Skeletal muscle cell (primary cell): ENCODE measurements at places on chromosomes 3 and 15.

DNA sequence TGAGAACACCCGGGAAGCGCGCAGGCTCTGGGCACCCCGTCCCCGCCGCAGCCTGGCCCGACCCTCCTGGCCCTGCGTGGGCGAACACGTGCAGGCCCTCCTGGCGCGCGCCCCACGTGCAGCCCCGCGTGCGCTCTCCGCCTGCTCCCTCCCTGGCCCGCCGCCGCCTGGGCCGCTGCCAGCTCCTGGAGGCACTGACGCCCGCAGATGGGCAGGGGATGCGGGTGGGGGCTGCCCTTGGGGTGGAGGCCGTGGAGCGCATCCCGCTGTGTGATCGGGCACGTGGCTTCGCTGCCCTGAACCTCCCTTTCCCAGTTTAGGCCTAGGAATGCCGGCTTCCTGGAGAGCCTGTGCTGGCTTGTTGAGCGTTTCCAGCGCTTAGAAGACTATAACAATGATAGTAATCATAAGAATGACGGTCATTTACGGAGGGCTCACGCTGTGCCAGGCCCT lies 104.6 kb upstream of the SLC6A6 start:
- DNase-seq, result no peak

DNA sequence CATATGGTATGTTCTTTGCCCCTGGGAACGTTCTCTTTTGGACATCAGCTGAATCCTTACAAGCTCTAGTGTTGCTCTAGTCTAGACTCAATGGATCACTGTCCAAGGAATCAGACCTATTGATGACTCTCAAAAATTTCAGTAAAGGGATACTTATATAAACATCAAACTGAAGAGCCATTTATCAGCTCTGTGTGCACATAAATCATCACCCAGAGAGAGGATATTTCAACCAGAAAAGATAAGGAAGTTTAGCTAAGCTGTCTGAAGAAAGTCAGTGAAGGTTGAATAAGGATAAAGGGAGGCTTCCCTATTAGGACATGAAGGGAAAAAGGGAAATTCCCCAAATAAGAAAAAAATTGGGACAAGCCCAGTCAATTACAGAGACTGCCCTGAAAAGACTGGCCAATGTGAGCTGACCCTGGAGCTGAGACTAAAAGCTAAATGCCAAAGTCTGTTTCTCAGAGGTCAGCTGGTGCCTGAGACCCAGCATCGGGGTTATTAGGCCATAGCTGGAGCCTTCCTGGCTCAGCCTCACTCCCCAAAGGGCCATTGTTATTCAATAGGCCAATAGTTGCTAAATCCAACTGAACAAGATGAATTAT lies 424.1 kb upstream of the THBS1 start:
- DNase-seq, result no peak

DNA sequence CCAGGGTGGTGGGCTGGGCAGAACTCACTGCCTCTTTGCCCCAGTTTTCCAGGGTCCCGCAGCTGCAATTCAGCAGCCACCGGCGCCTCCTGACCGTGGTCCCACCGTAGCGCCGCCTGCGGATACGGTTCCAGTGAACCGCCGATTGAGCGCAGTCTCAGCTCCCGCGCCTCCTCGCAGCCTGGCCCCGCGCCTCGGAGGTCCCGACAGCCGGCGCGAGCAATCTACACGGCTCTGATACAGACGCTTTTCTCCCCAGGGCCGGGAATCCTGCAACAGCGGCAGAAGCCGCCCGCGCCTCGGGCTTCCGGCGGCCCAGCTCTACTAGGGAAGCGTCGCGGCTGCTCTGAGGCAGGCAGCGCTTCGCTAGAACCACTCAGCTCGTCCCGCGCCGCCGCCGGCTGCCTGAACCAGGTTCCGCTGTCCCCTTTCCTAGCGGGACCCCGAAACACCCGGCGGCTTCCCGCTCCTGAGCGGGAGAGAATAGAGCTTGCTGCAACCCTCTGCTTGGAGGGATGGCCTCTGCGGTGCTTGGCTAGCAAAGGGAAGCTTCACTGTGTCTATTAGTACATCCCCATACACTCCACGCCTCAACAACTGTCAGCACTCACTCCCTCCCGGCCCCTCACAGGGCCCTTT lies 3.1 kb downstream of the FOXL2NB start:
- DNase-seq, result no peak

DNA sequence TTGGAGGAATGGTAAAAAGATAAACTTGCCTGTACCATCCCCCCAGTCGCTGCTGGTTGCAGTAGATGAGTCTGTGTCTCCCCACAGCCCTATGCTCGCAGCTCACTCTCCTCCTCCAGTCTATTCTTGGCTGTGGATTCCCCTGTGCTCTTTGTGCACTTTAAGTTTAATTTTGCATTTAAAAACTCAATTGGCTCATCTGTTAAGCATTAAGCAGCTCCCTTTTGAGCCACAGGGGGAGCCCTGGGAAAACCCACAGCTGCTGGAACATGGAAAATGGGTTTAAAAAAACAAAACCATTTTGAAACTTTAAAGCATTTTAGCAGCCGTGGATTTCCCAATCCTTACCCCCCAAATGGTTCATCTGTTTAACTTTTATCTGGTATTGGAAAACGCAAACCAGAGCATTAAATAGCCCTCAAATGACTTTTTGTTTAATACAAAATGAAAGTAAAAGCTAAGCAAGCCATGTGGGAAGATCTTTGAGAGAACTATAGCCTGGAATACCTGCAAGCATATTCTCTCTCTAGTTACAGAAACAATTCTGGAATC lies 536.9 kb downstream of the ZIC1 start:
- peak; percentile 93 for DNase-seq

GRCh38 chr15:25850154-25851111 lies 12.7 kb downstream of the ATP10A start:
- DNase-seq, result peak; percentile 48

GRCh38 chr3:29335438-29335837 lies 54.6 kb downstream of the RBMS3 start:
- peak; percentile 96 for DNase-seq

GRCh38 chr15:36814105-36814504 lies 234.7 kb downstream of the CDIN1 start:
- no peak for DNase-seq

DNA sequence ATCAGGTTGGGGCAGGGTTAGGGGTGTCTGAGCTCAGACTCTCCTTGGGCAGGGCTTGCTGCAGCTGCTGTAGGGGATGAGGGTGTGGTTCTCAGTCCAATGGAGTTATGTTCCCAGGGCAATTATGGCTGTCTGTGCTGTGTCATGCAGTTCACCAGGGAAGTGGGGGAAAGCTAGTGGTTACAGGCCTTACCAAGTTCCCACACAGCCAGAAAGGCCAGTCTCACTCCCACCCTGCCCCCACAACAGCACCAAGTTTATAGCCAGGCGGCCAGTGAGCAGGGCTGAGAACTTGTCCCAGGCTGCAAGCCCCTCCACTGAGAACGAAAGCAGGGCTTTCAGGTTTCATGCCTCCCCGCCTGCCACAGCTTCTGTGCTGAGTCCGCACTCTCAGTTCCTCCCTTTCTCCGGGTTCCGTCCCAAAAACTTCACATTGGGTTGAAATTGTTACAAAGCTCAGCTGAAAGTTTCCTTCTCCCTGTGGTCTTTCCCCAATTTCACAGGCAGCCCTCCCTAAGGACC lies 19.6 kb upstream of the CPOX start:
- DNase-seq, result no peak

DNA sequence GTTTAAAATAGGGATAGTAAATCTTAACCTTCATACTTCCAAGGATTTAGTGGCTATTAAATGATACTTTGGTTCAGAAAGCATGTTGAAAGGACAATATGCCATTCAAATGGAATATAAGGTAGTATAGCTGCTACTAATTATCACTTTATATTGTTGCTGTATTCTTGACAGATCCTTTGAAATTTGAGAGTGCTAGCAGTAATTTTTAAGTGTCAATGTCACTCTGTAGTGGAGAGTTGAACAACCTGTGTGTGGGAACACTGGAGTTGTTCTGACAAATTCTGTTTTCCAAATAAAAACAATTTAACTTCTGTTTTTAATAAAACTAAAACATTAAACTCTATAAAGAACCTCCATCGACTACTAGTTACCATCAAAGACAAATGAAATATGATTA lies 565.7 kb downstream of the FGF12 start:
- no peak for DNase-seq

DNA sequence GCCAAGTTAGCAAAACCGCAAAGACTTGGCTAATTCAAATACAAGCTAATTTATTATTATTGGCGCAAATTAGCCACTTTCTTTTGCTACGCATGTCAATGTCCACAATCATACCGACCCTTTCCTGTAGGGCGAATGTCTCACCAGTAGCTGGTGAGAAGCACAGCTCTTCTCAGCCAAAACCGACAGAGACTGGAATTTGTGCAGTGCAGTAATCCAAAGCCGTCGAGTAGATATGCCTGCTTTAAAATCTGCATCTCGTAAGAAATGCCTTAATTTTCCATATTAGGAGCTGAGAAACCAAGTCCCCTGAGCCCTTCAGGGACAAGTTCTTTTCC lies 614 bp upstream of the MINDY2 start:
- DNase-seq, result peak; percentile 69

DNA sequence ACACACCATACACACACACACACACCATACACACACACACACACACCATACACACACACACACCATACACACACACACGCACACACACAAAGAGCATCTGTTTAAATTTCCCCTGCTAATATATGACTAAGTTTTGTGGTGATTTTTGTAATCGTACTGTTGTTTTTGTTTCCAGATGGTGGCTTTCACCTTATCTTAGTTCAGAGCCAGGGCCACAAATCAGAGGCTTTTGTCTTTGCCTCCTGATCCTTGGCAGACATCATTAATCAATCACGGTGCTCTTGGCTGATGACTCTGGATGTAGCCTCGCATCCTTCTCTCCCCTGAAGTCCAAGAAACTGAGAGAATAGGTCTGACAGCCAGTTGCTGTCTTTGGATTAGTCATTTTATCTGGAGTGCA lies 52.1 kb downstream of the EDEM1 start:
- DNase-seq, result no peak

GRCh38 chr3:123799544-123800361 lies 84.4 kb downstream of the MYLK start:
- DNase-seq, result no peak

- DNase-seq, result peak; percentile 13
Measured at GRCh38 chr15:25508369-25509002, 69.7 kb upstream of the UBE3A start.

DNA sequence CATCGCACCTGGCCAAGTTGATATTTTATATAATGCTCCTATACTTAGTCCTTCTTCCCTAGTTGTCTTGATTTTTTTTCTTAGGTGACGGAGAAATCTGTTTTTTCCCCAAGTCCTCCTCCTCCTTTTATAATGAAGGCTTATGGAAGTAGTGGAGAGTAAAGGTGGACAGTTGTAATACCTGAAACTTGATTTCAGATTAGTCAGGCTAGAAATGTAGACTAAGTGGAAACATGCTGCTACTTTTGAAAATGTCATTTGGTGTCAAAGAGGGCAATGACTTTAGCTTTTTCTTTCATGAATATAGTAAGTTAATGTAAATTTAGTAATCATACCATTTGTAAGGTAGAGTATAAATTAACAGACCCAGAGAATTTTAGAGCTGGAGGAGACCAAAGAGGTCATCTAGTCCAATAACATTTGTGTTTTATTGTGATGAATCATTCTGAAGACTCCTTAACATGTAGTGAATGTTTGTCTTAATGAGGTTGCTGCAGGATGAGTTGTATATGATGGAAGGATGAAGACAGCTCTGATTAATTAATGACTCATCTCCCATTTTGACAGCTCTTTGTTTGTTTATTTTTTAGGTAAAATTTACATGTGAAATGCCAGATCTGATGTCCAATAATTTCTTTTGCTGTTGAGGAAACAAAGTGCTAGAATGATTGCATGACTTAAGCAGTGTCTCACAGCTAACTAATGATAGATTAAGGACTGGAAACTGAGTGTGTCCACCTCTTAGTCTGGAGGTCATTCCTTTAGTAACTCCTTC lies 8.7 kb downstream of the CTDSPL2 start:
- no peak for DNase-seq

DNA sequence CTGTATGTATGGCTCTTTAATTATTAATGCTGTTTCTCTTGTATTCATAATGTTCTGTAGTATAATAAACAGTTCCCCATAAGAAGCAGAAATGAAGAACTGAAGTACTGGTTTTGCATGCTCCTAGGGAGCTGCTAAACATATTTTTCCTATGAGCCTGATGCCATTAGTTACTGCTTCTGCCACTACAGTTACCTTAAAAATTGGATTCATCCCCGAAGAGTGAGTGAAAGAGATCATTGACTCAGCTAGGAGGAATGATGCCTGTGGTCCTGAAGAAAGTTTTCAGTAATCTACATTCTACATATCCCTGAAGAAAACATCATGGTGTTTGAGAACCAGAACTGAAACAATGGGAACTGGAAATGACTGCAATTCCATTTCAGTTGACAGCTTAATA lies 37.1 kb upstream of the ST3GAL6 start:
- no peak for DNase-seq

DNA sequence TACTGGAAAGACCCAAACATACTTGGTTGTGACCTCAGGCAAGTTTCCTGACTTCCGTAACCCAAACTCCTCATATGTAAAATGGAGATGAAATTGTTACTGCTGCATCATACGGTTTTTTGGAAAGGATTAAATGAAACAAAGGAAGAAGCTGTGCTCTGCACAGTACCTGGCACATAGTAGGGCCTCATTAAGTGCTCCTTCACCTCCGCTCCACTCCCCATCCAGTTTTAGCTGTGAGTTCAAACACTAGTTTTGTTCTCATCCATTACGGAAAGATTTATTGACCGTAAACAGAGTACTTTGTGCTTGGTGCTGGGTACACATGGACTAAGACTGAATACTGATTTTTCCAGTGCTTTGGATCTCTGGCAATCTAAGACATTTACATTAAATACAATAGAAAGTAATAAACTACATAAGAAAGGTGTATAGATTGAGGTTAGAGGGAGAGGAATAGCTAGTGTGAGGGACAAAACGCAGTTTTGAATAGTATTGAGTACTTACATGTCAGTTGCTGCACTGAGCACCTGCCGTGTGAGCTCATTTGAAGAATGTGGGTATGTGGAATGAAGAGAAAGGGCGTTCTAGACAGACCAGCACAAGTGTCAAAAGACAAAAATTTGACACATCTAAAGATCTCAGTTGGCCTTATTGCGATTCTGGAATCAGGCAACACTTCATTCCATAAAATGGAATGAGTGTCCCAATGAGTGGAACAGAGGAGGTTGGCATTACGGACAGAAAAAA lies 594 bp upstream of the ICE2 start:
- no peak for DNase-seq

GRCh38 chr15:69486481-69487110 lies 34.0 kb downstream of the RPLP1 start:
- DNase-seq, result no peak

DNA sequence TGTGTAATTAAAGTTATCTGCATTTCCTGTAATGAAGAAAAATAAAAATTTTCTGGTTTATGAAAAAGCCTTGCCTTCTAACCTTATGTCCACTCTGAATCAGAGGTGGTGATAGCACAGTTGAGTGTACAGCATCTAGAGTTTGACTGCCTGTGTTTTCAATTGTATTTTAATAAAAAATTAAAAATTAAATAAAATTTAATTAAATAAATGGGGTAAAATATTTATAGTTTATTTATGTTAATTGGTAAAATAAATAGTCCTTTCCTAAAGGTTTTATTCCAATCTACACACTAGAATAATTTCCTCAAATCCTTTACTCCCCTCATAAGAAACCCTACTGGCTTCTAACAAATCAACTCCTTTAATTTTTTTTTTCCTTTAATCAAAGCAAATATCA lies 111.8 kb upstream of the MYO5C start:
- no peak for DNase-seq
